ENCODE measurements at places on chromosomes 1 and 21.

- DNase-seq = no peak
These were observed 59.7 kb downstream of the DESI2 start for GRCh38 chr1:244712669-244713068.

- DNase-seq = no peak
These were observed 68.6 kb upstream of the POU3F1 start for GRCh38 chr1:38115226-38115625.

GRCh38 chr1:63448731-63449246 lies 74.2 kb downstream of the ITGB3BP start:
- DNase-seq = no peak

- no peak for DNase-seq
These were observed 76.0 kb downstream of the RPS6KC1 start for GRCh38 chr1:213127074-213127473.

DNA sequence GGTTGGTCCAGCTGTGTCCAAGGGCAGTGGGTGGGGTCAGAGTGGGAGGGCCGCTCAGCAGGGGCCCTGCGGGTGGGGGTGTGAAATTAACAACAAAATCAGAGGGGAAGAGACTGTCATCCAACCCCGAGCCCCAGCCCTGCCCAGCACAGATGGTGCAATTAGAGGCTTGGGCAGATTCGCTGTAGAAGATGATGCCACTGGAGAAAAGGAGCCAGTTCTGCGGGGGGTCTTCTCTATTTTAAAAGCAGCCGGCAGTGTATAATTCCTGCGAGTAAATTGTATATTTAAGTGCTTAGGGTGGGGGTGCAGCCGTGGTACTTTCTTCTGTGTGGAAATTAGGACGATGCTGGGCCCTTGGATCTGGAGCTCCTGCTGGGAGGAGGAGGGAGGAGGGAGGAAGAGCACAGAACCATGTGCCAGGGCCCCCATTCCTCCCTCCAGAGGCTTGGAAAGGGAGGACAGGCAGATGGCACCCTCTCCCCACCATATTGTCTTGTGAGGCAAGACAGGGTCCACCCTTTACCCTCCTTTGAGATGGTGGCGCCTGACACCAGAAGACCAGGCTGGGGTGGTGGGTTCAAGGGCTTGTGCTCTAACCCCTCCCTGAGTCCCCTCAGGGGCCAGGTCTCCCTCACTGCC lies 89.2 kb downstream of the ACTL8 start:
- DNase-seq = no peak

DNA sequence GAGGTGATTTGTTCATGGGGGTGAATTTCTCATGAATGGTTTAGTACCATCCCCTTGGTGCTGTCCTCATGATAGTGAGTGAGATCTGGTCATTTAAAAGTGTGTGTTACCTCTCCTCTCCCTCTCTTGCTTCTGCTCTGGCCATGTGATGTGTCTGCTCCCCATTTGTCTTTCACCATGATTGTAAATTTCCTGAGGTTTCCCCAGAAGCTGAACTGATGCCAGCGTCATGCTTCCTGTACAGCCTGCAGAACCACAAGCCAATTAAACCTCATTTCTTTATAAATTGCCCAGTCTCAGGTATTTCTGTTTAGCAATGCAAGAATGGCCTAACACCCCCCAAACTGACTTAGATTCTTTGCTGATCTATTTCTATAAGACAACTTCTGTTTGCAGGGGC lies 249.4 kb upstream of the B3GALT2 start:
- DNase-seq = no peak

GRCh38 chr1:111417755-111418154 lies 9.8 kb downstream of the OVGP1 start:
- DNase-seq = no peak

- no peak for DNase-seq
These were observed 54.9 kb downstream of the MDM4 start for GRCh38 chr1:204571128-204571527.

- peak; percentile 26 for DNase-seq
These were observed 67.7 kb upstream of the RCC1 start for GRCh38 chr1:28437924-28438699.

DNA sequence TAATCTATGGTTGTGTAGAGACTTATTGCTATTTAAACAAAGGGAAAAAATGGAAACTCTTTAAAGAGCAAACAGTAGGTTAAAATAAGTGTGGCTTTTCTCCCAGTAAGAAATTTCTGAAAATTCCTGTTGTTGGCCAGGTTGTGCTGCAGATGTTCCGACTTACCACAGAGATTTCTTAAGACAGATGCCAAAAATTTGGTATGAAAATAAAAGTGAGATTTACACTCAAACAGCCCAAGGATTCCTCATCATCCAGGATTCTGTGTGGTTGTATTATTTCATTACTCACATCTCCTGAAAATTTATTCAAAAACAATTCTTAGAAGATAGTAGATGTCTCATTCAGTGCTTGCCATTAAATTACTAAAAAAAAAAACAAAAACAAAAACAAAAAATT lies 296.7 kb upstream of the PTBP2 start:
- DNase-seq = no peak

DNA sequence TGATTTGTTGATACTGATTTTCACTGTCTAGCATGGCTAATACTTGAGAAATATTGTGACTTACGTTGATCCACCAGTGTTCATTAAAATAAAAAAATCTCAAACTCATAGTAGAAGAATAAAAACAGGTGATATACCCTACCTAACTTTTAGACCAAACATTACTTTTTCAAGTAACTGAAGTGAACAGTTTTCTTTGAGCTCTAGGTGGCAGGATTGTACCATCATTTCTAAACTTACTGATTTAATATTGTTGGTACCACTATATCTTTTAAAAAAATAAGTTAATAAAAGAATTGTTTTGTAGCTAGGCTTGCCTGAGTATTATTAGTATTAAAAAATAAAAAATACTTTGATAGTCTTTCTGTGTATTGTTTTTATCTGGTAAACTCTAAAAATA lies 21.5 kb downstream of the CDC73 start:
- DNase-seq = no peak

DNA sequence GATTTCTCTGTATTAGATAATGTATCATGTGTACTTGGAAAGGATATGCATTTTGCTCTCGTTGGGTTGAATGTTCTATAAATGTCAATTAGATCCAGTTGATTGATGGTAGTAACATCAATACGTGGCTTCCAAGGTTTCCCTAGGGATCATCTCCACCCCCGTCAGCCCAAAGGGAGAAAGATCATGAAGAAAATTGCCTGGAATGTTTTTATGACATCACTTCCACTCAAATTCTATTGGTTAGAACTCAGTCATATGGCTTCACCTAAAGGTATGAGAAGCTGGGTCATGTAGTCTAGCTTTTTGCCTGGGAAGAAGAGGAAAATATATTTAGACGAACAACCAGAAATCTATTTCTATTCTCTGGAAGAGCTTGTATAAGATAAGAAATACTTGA lies at the start of gene C1orf185:
TSS of gene C1orf185 (plus strand) at position 253 of the 400 bp plus-strand sequence. CDS start at position 259, 6 bp downstream.
- DNase-seq = no peak

GRCh38 chr1:23282957-23283356 lies 61.1 kb downstream of the HNRNPR start:
- DNase-seq = no peak

DNA sequence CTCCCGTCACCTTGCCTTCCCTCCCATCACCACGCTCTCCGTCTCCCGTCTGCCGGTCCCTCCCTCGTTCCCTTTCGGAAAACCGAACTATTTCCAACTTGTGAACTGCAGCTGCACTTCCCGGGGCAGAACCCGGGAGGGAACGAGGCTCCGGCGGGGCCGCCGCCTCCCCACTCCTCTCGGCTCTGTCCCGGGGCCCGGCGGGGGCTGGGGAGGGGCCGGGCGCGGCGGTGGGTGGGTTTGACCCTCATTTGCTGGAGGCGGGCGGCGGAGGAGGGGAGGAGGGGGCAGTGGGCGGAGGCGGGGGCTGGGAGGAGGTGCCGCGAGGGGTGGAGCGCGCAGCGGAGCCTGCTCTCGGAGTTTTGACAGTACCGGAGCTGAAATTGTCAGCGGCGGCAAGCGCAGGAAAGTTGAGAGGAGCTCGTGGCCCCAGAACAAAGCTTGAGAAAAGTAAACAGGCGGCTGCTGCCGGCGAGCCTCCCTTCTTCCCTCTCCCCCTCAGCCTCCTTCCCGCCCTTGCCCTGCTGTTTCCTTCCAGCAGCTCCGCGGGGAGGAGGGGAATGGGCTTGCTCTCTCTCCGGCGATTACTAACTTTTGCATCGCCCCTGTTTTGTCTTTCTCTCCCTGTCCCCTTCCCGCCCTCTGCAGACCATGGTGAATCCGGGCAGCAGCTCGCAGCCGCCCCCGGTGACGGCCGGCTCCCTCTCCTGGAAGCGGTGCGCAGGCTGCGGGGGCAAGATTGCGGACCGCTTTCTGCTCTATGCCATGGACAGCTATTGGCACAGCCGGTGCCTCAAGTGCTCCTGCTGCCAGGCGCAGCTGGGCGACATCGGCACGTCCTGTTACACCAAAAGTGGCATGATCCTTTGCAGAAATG lies 2.9 kb downstream of the LMO4 start:
- DNase-seq = peak; percentile 15

GRCh38 chr1:15016526-15016925 lies 137.0 kb upstream of the TMEM51 start:
- DNase-seq = no peak

GRCh38 chr1:110067893-110068645 lies 2.4 kb downstream of the ALX3 start:
- no peak for DNase-seq

- no peak for DNase-seq
These were observed 2.1 kb upstream of the S100A2 start for GRCh38 chr1:153567621-153568366.

GRCh38 chr1:93678946-93679480 lies 2.6 kb downstream of the BCAR3 start:
- DNase-seq = no peak

DNA sequence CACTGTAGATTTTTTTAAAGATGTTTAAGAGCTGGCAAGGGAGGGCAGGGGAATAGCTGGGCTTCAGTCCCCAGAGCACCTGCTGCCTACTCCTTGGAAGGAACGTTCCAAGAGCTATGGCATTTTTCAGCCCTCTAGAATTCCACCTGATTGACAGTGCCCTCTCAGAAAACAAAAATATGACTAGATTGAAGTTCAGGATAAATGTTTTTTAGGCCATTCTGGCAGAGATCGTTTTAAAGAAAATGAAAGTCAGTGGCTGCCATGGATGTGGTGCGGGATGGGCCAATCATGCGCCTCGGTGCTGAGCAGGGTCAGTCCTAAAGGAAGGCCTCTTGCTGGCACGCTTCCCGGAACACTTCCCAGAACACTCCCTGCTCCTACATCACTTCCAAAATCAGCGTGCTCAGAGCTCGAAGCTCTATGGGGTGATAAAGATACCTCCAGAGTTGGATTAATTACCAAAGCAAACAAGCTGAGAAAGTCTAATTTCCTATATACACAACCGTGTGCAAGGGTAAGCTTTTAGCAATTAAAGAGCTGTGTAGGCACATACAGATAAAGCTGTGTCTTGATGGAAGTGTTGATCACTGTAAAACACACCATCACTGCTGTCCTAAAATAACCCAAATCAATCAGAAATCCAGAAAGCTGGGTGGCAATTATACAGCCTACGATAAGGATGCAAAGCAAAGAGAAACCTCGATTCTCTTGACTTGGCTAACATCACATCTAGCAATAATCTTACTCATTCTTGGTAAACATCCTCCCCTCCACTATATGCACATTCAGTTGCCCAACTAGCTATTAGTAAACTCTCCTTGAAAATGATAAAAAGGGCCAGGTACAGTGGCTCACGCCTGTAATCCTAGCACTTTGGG lies 34.6 kb downstream of the TGFBR3 start:
- DNase-seq = no peak

- peak; percentile 19 for DNase-seq
These were observed 93.5 kb downstream of the TTLL7 start for GRCh38 chr1:83905315-83905907.

DNA sequence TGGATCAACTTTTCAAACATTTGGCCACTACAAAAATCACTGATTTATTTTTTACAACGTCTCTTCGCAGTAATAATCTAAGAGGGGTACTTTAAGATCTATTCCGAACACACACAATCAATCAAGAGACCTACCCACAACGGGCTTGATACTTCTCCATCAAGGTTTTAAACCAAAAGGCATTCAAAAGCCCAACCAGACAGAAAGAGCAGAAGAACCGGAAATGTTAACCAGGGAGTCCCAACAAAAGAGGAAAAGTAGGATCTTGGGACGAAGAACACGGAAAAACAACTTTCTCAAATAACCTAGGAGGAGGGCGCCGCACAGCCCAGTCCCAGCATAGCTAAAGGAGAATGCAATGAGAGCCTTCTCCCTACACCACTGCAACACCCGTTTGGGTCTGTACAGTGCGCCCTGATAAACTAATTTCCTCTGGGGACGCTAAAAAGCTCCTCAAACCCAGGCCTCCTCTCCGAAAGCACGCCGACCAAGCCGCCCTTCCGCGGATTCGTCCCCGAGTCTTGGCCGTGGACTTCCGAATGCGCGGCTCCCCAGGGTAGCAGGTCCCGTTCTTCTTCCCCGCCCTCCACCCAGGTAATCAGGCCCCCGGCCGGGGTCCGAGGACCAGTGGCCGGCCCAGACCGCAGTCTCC lies 623 bp downstream of the RPL22 start:
- DNase-seq = no peak

DNA sequence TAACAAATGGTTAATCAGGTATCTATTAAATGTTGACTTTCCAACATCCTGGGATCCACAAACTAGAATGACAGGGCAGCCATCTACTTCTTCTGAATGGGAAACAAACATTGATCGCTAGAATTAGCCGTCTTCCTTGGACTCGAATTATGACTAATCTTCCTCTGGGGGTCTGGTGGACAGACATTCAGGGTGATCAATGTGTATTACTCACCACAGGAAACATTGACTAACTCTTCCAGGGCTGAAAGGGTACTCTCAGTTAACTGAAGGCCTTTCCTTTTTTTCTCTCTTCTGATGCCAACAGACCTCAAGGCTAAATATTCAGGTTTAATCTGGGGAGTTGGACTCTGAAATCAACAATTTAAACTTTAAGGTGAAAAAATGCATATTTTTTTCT lies 9.5 kb downstream of the NOL9 start:
- no peak for DNase-seq

GRCh38 chr1:23639460-23640095 lies 52.0 kb upstream of the RPL11 start:
- no peak for DNase-seq

- no peak for DNase-seq
These were observed 48.6 kb upstream of the TMEM125 start for GRCh38 chr1:43220905-43221778.

DNA sequence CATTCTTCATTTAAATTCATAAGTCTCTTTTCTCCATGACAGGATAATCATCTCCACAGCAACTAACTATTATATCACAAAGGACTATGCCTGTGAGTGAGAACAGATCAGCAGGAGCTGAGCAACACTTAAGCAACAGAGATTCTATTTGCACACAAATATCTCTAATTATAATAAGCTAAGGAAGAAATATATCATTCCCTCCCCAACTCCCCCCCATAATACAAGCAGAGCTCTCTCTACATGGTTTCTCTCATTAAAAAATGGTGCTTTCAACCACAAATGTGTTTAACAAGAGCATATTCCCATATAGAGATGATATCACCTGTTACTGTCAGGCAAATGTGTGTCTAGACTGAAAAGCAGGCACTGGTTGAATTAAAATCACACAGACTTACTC lies 34.5 kb upstream of the NIBAN1 start:
- no peak for DNase-seq

GRCh38 chr1:78255383-78255782 lies 209.6 kb downstream of the GIPC2 start:
- DNase-seq = no peak

All from KG1 (cell line).